Stimulated activated CD8-positive, alpha-beta memory T cell treated with anti-CD3 and anti-CD28 coated beads, Interleukin-12 subunit alpha, Interleukin-12 subunit beta, amount 100 ng/mL, for 4 hours (primary cell): ENCODE measurements at places on chromosomes 4 and X.

DNA sequence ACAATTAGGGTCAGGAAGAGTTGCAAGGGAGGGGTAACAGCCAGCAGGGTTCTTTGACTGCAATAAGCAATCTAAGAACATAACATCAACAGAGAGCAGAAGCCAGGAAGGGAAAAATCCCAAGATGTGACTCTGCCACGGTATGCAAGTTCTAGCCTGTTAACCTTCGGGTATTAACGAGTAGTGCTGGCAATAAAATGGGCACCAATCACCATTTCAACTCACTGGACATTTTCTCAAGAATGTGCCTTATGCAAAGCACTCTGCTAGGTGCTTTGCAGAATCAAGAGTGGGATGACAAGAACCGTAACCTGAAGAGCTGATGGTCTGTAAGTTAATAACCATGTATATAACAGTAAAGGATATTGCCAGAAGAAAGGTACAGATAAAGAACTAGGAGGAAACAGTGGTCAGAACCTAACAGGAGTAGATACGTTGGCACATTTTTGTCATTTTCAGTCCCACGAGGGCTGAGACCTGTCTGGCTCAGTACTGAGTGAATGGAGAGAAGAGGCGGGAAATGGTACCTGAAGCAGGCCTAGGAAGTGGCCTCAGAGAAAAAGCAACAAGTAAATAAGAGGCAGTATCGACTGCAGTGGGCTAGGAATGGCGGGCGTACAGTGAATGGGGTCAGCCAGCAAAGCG is 2.7 kb downstream of the ELOVL6 start:
- DNase-seq: peak; percentile 3

DNA sequence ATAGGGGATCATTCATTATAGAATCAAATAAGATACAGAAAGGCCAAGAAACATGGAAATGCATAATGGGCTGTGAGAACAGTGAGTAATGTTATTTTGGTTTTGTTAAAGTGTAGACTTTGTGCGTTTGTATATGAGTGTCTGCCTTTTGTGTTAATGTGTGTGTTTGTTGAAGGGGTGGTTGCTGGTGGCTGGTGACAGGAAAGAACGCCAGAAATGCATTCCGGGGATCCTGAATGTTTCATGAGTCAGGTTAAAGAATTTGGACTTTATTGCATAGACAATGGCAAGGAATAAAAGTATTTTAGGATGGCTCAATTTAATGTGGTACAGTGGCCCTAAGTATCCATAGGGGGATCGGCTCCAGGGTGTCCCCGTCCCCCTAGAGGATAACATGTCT is 1228.9 kb downstream of the PCDH7 start:
- no peak for DNase-seq

DNA sequence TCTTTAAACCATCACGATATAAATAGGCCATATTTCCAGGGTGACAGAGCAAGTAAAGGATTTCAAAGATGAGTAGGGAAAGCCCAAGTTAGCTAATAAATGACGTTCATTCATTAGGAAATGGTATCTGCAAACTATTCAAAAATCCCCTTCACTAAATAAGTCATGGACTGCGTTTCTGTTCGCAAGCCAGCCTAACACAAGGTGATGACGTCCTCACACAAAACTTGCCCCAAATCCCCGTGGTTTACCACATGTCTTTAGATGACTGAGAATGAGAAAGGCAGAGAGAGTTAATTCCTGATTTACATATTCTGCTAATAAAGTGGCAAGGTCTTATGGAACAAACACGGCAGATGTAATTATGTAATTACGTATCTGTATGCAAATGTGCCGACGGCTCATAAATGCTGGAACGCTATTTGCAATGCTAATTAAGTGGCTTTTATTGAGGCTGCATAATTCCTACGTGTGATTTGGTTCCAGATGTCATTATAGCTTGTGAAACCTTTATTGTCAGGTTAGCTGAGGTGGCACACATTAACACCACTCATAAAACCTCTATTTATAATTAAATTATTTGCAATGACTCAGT is 437.7 kb upstream of the FRG1 start:
- no peak for DNase-seq

DNA sequence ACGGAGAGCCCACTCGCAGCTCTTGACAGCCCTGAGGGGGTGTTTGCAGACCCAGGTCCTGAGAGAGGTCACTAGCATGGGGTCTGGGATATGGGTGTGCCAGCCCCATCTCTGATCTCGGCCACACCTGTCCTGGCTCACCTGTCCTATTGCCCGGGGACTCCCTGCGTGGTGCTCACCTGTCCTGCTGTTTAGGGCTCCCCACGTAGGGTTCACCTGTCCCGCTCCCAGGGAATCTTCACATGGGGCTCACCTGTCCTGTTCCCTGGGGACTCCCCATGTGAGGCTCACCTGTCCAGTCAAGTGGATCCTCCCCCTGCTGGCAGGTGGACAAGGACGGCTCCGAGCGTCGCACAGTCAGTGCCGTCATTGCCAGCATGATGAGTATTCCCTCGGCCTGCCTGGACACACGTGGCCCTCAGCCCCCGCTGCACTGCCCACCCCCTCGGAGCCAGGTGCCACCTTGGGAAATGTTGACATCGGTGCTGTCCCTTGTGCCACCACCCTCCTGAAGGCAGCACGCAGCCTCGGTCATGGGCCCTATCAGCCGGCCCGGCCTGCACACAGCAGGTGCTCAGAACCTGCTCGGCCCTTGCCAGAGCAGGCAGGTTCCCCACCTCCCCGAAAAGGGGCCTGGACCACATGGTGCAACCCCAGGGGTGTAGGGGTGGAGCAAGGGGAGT is 6.3 kb downstream of the SLC49A3 start:
- no peak for DNase-seq

GRCh38 chr4:140252141-140252741 is 98.3 kb upstream of the MAML3 start:
- DNase-seq: no peak

DNA sequence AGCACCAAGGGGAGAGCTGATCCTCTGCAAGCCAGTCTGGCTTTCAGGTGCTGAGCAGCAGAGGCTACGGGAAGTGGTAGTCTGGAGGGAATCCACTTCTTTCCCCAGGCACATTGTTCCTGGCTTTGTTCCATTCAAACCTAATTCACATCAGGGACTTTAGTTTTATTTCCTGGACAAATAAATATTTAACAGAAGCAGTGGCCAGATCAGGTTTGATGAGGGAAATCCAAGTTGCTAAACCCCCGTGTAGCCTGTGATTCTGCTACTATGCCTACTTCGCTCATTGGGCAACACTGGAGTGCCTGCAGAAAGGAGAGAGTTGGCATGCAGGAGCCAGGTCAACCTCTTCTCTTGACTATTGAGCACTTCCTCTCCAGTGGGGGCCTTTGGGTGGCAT is 13.8 kb upstream of the STBD1 start:
- no peak for DNase-seq

- DNase-seq: no peak
Measured at GRCh38 chr4:6093671-6094070, 75.4 kb upstream of the C4orf50 start.

- no peak for DNase-seq
Measured at GRCh38 chrX:119698845-119699244, 5.9 kb upstream of the SEPTIN6 start.

DNA sequence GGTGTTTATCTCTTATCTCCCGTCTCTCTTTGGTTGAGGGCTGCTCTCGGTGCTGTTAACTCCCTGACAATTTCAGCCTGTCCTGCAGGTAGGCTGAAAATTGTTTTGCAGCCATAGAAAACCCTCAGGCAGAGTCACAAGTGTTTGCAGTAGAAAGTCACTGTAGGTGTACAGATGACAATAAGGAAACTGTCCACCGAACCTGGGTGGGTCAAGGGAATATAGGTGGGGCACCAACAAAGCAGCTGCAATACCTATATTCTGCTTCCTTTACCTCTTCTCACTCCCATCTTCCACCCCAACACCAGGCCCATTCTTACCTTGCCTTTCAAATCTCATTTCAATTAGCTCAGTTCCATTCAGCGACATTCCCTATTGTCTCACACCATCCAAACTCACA is 381.8 kb downstream of the PPP1R2C start:
- DNase-seq: no peak

DNA sequence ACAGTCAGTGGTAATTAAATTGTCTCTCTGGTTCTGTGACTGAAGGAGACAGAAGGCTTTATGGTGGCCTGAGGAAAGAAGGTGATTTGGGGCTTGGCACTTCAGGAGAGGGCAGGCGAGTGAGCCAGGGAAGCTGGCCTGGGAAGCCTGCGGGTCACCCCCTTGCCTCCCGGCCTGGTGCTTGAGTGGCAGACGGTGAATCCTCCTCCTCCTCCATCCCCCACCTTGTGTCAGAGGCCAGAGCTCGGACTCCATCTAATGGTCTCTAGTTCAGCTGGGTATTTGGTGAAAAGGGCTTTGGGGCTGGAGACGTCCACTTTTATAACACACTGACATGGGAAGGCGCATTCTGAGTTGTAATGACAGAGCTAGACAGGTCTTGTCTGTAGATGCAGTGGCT is 8.7 kb downstream of the TMEM187 start:
- no peak for DNase-seq

DNA sequence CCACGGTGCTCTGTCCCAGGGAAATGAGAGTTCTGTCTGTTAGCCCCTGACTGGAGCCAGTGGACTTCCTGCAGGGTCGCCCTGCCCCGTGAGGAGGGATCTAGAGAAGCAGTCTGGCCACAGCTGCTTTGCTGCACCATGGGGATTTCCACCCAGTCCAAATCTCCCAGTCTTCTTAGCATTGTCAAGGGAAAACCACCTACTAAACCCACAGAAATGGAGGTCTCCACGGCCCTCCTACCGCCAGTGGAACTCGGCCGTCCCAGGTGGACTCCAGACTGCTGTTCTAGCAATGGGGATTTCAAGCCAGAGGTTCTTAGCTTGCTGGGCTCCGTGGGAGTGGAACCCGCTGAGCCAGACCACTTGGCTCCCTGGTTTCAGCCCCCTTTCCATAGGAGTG is 133.3 kb upstream of the PCDH7 start:
- DNase-seq: no peak
